BJ (cell line): ENCODE measurements at places on chromosomes 1 and 21.
A peak's percentile ranks its signal among the peaks of the same experiment; 100 is the strongest.

DNA sequence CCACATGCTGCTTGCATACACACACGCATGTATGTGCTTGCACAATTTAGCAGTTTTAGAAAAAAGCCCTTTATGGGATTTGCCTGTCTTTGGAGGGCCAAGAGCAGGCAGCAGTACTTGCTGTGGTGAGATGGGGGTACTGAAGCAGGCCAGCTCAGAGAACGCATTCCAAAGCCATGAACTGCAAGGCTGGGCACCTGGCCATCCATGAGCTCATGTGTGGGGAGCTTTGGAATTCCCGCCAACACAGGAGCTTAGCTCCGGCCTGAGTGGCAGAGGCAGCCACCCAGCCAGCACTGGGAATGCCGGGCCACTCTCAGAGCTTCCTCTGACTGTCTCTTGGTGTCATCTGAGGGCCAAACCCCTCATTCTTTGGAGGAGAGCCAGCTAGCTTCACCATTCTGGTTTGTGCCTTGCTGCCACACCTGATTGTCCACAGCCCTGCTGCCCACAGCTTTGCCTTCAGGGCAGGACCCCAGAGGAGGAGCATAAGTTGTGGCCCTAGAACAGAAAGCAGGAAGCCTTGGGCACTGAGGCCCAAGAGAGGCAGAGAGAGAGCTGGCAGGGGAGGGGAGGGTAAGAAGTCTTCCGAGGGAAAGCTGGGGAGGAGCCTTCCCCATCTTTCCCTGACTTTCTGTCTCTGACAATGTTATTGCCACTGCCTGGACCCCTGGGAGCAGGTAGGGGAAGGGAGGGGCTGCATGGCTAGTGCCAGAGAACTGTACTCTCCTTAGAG lies 92.1 kb upstream of the POU3F1 start:
- peak; percentile 87 for DNase-seq

- DNase-seq: no peak
Observed at GRCh38 chr1:181501612-181502011, 18.3 kb downstream of the CACNA1E start.

- no peak for DNase-seq
Observed at GRCh38 chr1:228763561-228763960, 28.3 kb downstream of the RHOU start.

- no peak for DNase-seq
Observed at GRCh38 chr1:224432146-224432545, 2.5 kb downstream of the WDR26 start.

- DNase-seq: no peak
Observed at GRCh38 chr1:186618401-186619170, 61.6 kb downstream of the PTGS2 start.

DNA sequence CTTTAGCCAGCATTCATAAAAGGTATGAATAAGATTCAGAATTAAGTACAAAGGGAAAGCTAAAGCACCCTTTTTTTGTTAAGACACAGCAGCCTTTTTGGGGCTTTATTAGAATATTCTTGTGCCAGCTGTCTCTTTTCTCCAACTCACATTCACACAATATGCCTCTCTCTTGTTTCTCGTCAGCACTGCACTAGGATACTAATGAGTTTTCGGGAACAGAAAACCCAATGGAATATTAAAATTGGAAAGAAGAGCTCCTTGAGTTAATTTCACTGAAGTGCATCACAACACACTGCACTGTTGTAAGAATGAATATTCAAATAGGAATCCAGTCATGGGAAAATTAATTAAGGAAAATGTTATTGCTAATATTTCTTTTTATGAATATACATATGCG lies 410.4 kb upstream of the BEND5 start:
- DNase-seq: no peak

GRCh38 chr1:203520315-203520714 lies 26.4 kb downstream of the OPTC start:
- no peak for DNase-seq

GRCh38 chr1:117627546-117628130 lies 21.8 kb downstream of the TENT5C start:
- DNase-seq: no peak

DNA sequence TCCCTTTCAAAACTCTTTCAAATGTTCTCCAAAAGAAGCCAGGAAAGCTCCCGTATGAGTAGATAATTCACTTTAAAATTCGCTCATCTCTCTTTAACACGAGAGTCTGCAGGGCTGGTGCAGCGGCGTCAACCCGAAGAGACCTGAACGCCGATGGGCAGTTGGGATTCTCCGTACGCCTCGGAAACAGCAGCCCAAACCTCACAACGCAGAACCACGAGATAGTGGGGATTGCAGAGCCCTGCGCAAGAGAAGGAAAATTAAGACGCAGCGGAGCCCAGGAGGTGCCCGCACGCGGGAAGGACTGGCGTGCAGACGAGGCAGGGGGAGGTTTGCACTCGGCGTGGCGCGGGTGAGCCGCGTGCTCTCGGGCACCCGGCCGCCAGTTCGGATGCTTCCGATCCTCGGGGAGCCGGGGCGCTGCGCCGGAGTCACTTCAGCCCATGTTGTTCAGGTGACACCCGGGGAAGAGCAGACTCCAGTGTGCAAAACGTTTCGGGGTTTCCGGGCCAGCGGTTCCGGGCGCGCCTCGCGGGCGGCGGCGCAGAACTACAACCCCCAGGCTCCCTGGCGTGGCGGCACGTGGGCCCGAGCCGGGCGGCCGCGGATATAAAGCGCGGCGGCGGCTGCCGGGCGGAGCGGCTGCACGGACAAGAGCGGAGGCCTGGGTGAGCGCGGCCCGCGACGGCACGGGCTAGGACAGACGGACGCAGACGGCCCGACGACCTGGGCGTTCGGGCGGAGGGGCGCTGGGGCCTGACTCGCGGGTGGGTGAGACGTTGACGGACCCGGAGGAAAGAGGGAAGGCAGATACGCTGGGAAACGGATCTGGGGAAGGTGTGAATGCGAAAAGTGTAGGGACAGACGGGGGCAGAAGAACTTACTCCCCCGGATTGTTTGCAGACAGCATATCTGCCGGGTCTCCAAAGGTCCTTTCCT lies at the start of gene NPL:
Gene NPL (plus strand): TSS at position 636 of the 939 bp plus-strand sequence. CDS start 4,599 bp downstream, outside the sequence.
- no peak for DNase-seq

- no peak for DNase-seq
Observed at GRCh38 chr1:203598752-203599151, 27.9 kb upstream of the ATP2B4 start.

GRCh38 chr1:152141971-152142584 lies 16.9 kb downstream of the RPTN start:
- DNase-seq: no peak

DNA sequence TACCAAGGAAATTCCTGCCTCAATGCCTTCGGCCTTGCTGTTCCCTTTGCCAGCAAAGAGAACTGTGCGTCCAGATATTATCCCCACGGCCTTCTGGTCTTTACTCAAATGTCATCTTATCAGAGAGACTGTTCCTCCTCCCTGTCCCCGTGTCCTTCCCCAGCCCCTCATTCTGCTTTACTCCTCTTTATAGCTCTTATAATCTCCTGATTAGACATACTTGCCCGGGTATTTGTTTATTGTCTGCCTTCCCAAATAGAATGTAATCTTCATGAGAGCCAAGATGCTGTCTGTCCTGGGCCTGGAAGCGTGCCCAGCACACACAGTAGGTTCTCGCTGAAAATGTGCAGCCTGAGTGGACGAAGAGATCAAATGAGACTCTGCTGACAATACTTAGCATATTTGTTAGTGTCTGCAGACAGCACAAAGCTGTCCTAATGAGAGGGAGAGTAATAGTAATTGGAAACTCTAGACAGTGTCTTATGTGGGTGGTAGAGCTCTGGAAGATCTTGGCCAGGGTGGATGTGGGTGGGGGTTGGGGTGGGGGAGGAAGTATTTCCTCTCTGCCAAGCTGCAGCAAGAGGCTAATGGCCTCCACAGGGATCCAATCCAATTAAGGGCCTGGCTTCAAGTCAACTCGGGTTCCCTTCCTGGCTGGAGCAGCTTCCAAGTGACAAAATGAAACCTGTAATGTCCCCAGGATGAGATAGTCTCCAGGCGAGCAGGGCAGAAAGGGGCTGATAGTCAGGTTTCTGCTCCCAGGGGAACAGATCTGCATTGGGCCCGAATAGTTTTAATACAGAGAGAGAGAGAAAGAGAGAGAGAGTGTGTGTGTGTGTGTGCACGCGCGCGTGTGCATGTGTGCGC lies 9.5 kb upstream of the CLIC4 start:
- no peak for DNase-seq

GRCh38 chr1:26814377-26814776 lies 12.1 kb upstream of the ZDHHC18 start:
- DNase-seq: no peak

DNA sequence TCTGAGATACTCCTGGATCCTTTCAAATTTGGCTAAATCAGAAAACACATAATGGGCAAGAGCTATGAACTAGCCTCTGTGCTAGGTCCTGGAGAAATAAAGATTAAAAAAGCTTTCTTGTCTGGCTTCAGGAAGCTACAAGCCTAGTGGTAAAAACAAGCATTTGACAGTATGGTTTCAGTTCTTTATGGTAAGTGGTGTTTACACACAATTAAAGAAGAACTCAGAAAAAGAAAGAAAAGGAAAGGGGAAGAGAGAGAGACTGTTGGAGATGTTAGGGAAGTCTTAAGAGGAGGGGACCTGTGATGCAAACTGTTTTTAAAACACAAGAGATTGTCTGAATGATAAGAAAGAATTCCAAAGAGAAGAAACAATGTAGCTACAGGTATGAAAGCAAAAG lies 1.8 kb downstream of the OR10J1 start:
- no peak for DNase-seq

- no peak for DNase-seq
Observed at GRCh38 chr1:40929155-40929554, 50.3 kb upstream of the CTPS1 start.

DNA sequence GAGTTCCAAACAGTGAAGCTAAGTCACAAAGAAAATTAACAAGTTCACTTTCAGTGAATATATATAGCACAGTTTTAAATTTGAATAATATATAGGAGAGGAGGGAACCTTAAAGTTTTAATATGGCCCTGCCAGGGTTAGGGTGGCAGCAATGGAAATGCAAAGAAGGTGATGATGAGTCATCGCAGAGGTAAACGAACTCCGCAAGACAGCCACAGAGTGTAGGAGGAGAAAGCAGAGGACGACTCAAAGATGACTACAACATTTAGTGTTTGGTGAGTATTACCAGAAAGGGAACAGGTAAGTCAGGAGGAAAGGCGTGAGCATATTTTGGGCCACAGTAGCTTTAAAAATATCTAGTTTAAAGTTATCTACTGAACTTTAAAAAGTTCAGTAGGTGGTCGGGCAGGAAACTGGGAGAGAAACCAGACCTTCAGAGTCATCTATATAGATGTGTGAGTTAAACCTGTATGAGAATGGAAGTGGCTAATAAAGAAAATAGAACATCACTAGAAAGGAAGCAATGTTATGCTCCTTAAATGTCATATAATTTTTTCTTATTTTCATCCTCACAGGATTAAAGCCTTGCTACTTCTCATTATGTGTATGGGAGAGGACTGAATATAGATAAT lies 75.7 kb downstream of the UCHL5 start:
- no peak for DNase-seq

GRCh38 chr1:175073061-175073460 lies 5.4 kb downstream of the TNN start:
- no peak for DNase-seq

- DNase-seq: no peak
Observed at GRCh38 chr1:10308001-10308400, 90.9 kb upstream of the PGD start.

DNA sequence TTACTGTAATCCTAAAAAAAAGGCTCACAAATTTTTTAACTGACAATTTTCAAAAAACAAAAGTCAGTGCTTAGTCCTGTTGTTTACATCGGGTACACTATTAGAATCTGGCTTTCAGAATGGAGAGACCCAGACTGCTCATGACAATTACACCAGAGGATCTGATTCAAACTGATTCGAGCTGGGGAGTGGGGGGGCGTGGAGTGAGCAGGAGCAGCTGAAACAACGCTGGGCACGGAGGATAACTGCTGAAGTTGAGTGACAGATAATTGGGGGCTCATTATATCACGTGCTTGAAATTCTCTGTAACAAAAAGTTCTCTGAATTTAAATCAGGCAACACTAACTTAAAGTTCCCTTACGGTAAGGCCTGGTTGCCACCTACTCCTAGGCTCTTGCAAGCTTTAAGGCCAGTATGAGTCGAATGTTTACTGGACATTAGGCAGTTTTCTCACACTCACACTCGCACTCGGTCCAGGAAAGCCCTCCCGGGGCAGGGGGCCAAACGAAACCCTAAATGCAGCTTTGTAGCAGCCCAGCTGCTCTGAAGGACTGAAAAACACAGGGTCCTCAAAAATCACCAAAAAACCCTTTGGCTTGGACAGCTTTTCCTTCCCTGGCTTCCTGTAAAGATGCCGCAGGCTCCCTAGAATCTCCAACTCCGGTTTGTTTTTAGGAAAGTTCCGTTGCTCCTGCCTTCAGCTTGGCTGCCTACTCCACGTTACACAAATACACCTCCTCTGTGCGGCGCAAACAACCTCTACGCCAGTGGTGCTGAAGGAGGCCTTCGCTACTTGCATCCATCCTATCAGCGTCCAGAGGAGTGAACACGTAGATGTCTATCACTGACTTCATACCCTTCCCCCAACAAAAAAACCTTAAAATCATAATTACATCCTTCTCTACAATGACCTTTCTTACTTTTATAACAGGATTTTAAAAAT lies 42.9 kb downstream of the CAPZB start:
- DNase-seq: no peak

GRCh38 chr1:13723810-13724209 lies 23.8 kb downstream of the PRDM2 start:
- no peak for DNase-seq

DNA sequence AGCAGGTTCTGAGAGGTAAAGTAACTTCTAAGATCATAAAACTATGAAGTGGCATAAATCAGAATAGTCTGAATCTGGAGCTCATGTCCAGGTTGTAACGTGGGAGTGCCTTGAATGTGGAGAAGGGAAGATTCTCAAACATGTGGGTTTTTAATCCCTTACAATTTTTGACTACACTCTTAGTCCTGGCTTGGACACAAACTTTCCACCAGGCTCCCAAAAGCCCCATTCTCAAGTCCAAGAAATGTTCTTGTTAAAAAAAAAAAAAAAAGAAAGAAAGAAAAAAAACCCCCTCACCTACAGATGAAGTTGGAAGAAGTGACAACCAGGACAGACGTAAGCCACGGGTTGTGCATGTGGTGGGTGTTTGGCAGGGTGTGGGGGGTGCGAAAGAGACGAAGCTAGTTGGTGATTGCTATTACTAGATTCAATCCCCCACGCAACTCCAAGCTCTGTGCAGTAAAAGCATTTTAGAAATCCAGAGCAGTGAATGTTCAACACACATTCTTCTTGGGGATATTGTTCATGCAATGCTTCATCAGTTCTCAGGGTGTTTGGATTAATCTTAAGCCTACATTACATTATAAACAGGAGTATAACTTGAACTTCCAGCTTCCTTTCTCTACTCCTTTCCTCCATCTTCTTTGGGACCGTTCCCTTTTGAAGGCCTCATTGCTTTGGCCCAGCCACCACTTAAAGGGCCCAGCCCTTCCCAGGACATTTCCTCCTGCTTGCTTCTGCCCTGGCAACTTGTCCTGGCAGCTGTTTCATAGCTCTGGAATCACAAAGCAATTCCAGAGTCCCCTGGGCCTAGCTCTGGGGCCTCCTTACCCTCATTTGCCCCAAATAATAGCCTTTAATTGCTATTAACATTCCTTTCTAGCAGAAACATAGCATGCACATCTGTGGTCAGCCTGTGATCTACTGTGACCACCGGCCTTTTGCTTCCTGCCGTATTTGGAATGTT lies 41.8 kb downstream of the PHC2 start:
- DNase-seq: peak; percentile 77
